ENCODE measurements at places on chromosomes 13 and 19. TPM values are rescaled to one million over a fixed set of nuclear protein-coding genes. Genes with fewer than 3 reads are reported as not detected.

Gene ACER1
- not detected for total RNA-seq

Gene FUT1
- total RNA-seq: 0.22 TPM

Gene MBD3L2
- not detected for total RNA-seq

Gene LNX2
- total RNA-seq: 11.9 TPM

Gene DMKN
- total RNA-seq: 12.1 TPM

Gene GIPR
- total RNA-seq: 1.3 TPM

Gene PLIN4
- total RNA-seq: 0.11 TPM

Gene COMP
- 95.9 TPM for total RNA-seq

Gene FLT3
- total RNA-seq: not detected

All from articular chondrocyte of knee joint (primary cell).